Activated T-cell treated with anti-CD3 and anti-CD28 coated beads, Interleukin-2, amount 50 U/mL, for 72 hours (primary cell): ENCODE measurements at places on chromosomes 5 and 9.

GRCh38 chr5:60206234-60206633 is 312.7 kb upstream of the PDE4D start:
- DNase-seq, result no peak

- no peak for DNase-seq
Measured at GRCh38 chr5:78387468-78388153, 27.2 kb downstream of the SCAMP1 start.

GRCh38 chr5:129454461-129454860 is 5.6 kb upstream of the ADAMTS19 start:
- no peak for DNase-seq

- no peak for DNase-seq
Measured at GRCh38 chr9:116736399-116737151, 49.5 kb downstream of the TRIM32 start.

DNA sequence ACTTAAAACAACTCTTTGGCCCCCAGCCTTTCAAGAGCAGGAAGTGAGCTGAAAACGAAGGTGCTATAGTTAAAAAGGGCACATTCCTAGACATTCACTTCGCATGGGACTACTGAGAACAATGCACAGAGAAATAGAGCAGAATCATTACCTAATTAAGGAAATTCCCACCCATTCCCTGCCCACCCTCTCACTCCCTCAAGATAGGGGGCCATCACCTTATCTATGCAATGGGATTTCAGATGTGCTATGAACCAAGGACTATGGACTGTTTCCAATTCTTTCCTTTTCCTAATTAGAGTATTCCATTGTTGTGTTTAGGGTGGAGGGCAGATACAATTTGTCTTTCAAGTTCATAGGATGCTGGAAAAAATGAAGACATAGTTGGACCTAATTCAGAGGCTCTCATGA is 476.8 kb downstream of the CETN3 start:
- no peak for DNase-seq

- DNase-seq, result no peak
Measured at GRCh38 chr5:181163487-181164075, 16.2 kb downstream of the OR2V2 start.

GRCh38 chr9:127347831-127348776 is 48.9 kb upstream of the SLC2A8 start:
- DNase-seq, result no peak

DNA sequence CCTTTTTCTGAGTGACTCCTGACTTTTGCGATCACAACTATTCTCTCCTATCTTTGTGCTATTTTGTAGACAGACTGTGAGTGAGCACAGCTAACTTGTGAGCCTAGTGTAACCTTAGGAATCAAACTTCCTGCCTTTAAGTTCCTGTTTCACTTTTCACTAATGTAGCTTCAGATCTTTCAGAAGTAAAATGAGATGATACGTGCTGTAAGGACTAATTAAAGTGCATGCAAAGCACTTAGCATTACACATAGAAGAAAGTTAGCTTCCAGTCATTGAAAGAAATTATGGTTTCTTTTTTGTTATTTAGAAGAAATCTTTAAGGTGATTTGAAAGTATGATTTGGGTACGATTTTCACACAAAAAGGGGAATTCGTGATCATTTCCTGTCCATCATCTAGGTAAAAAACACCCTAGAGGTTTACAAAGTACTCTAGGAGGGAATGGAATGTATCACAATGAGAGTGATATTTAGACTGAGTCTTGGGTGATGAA is 122.7 kb downstream of the ST8SIA4 start:
- no peak for DNase-seq

DNA sequence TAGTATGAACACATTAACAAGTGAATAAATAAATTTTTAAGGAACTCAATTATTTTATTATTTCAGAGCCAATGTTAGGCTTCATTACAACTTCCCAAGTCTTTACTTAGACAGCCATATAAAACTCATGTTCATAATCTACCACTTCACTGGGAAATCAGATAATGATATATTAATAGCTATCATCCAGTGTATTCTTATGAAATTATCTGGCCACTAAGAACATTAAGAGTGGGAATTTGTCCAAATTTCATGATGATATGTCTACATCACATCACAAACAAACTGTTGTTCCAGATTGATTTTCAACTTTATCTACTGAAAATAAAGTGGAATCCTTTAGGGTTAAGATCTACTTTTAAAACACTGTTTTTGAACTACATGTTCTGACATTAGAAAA is 668.6 kb downstream of the EFNA5 start:
- DNase-seq, result no peak

GRCh38 chr9:11319538-11319937 is 706.7 kb upstream of the PTPRD start:
- no peak for DNase-seq

- no peak for DNase-seq
Measured at GRCh38 chr9:81669041-81669651, 20.2 kb downstream of the TLE1 start.

GRCh38 chr9:28866951-28867350 is 1293.7 kb upstream of the C9orf72 start:
- no peak for DNase-seq

GRCh38 chr5:94632024-94632423 is 13.6 kb downstream of the SLF1 start:
- no peak for DNase-seq

GRCh38 chr9:89664896-89665329 is 60.1 kb downstream of the GADD45G start:
- DNase-seq, result no peak

DNA sequence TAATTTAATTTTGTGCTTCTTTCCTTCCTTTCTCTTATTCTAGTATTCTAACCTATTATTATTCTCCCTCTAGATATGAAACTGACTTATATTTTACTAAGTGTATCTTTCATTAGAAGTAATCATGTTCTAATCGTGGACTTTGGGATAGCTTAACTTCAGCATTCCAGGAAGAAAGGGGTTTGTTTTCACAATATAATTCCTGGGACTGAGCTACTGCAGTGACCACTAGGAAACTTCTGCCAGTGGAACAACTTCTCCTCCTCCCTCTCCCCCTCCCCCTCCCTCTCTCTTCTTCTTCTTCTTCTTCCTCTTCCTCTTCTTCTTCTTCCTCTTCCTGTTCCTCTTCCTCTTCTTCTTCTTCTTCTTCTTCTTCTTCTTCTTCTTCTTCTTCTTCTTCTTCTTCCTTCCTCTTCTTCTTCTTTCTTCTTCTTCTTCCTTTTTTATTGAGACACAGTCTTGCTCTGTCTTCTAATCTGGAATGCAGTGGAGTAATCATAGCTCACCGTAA is 127.9 kb downstream of the NNT start:
- no peak for DNase-seq

DNA sequence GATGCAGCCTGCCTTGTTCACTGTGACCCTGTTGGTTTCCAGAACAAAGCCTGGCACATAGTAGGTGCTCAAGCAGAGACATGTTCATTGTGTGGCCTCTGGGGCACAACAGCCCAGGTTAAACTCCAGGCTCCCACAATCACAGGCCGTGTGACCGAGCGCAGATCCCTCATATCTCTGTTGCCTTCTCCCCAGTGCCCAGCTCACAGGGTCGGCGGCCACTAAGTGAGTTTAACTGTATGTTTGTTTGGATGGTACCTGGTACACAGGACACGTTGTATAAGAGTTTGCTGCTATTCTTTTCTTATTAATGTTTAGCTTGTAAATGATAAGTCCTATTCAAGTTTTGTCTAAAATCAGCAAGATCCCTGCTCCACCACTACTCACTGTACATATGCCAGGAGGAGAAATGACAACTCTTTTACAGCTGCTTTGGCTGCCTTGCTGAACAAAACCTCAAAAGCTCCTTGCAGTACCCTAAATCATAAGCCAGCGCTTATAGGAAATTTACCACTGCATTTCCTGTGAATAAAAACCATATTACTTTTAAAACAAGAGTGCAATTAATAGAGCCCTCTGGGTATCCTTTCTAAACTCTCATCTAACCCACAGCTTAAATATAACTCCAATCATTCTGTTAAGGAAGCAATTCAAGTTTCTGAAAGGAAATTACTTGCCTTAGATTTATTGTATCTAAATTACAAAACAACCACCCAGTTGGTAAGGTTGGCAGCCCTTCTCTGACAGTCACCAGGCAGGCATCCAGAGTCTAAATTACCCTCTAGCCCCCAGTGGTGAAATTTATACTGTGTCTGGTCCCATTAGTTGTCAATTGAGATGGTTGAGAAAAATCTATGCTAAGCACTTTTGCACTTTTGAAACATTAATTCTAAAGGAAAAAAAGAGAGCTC is 379.4 kb downstream of the SEMA5A start:
- no peak for DNase-seq

- no peak for DNase-seq
Measured at GRCh38 chr5:137611794-137612435, 112.8 kb upstream of the SPOCK1 start.

DNA sequence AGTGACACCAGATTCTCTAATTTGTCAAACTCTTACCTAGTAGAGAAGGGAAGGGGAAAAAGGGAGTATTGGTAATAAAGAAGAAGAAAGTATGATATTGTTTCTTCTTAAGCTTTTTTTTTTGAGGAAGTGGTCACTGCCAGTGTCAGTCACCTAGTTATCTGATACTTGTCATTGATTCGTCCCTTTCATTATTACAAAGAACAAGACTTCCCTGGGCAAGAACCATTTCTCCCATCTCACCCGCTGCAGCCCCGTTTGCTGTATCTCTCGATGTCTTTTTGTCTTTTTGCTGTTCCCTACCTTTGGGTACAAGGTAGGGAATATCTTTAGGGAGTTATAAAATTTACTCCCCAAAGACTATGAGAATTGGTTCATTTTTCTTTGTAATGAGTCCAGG is 249.0 kb downstream of the ARHGAP26 start:
- no peak for DNase-seq

DNA sequence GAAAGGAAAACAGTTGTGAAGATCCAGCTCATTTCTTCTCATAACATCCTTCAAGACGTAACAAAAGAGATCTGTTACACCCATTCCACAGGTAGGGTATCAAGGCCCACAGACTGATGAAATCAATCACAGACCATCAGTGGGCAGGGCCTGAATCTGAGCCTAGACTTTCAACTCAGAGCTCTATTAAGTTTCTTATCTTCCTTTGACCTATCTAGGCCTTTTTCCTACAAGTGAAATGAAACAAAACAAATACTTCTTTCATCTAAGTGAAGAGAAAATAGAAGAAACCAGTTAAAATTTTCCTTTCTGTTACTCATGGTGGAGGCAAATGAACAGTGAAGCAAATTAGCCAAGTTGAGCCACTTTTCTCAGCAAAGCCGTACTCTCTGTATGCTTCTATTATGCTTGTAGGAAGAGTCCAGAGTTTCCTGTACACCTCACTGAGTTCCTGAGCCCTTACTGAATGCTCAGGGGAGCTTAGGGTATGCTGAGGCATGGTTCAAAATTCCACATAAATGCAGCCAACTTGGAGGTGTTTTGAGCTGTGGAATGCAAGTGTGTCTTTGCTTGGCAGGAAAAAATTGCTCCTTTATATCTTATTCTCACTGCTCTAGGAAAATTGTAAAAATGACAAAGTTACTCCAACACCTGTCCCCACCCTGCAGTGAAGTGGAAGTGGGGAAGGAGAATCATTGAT is 91.9 kb downstream of the FEM1C start:
- DNase-seq, result no peak

DNA sequence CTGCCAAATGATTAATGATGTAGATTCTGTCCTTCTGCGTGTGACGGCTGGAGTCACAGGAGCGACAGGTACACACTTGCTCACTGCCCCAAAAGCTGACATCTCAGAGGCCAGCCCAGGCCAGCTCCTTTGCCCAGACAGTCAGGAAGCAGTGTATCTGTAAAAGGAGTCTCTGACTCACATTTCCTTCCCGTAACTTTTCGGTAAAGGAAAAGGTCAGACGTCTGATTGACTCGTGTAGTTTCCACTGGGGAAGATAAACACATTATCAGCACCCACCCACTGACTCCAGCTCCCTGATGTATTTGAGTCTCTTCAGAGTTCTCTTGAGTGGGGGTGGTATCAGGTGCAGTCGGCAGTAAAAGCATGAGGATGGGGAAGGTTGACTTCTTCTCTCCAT is 64.4 kb upstream of the WWC1 start:
- no peak for DNase-seq

DNA sequence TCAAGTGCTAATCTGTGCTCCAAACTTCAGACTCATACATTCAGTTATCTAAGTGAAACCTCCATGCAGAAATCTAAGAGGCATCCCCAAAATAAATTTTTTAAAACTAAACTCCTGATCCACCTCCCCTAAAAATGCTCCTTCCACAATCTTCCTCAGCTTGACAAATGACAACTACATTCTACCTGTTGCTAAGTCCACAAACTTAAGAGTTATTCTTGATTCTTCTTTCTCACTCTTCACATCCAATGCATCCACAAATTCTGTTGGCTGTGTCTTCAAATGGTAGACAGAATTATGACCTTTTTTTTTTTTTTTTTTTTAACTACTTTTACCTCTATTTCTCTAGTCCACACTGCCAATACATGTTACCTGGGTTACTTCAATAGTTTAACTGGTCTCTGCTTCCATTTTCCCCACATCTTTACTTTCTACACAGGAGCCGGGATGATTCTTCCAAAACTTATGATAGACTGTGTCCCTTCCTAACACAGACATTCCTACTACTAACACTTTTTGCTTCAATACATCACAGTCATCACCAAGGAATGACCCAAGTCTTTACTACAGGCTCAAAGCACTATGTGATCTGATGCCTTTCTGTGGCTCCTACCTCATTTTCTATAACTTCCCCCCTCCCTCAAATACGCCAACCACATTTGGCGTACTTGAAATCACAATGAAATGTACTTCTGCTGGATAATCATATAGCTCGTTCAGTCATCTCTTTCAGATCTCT is 143.6 kb downstream of the PDE4D start:
- DNase-seq, result no peak

DNA sequence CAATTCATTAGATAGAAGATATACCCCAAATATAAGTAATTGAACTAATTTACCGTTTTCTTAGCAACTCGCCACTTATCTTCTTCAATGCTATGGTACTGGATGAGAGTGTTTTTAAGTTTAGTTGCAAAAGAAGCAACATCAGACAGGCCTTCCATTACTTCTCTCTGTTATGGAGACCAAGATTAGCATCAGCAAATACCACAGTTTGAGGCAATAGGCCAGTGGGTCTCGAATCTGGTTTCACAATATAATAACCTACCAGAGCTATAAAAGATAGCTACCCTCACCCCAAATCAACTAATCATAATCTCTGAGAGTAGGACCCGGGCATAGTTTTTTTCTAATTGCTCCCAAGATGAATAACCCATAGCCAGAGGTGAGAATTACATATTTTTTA is 5.1 kb downstream of the STARD4 start:
- no peak for DNase-seq

DNA sequence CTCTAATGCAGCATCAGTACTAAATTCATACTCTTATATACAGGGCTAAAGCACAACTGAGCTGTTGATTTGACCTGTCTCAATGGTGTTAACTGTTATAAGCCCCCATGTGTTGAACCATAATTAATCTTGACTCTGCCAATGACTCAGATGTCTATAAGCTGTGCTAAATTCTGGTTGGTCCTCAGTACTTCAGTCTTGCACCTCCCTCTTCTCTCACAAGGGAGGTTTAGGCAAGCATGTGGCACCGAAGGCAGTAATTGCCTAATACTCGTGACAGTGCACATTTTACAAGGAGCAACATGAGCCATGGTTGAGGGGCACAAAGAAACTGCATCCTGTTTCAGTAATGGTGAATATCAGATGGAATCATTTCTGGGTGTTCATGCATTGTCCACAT is 255.9 kb downstream of the TRPM3 start:
- no peak for DNase-seq
